ENCODE measurements at places on chromosomes 1 and 21.

- DNase-seq, result no peak
Observed at GRCh38 chr1:111587509-111588174, 31.9 kb upstream of the RAP1A start.

DNA sequence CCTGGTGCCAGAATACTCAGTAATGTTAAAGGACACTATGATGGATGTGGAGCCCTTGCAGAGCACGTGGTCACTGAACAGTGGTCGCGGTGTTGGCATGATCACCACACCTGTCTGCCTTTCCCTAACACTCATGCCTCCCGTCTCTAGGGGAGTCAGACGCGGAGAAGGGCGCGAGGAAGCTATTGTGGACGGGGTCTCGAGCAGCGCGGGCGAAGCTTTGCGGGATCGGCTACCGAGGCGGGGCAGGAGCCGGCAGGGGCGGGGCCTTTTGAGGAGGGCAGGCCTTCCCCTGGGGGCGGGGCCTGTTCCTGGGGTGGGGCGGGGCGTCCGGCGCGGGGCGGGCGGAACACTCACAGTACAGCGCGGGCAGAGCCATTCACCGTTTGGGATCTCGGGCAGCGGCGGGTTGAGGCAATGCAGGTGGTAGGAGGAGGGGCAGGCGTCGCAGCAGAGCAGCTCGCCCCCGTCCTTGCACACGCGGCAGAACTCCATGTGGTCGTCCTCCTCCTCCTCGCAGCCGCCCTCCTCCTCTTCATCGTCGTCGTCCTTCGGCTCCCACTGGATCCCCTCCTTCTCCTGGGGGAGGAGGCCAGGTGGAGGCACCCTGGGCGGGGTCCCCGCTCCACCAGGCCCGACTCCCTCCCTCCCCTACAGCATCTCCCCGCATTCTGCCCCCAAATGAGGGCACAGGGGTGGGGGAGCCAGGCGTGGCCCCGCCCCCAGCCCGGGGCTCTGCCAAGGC lies 31.5 kb downstream of the CHD5 start:
- peak; percentile 64 for DNase-seq

- DNase-seq, result no peak
Observed at GRCh38 chr21:26790296-26790695, 54.9 kb downstream of the ADAMTS1 start.

GRCh38 chr1:72623299-72623708 lies 341.0 kb upstream of the NEGR1 start:
- DNase-seq, result no peak

GRCh38 chr1:6329851-6330250 lies 63.7 kb downstream of the ACOT7 start:
- no peak for DNase-seq

DNA sequence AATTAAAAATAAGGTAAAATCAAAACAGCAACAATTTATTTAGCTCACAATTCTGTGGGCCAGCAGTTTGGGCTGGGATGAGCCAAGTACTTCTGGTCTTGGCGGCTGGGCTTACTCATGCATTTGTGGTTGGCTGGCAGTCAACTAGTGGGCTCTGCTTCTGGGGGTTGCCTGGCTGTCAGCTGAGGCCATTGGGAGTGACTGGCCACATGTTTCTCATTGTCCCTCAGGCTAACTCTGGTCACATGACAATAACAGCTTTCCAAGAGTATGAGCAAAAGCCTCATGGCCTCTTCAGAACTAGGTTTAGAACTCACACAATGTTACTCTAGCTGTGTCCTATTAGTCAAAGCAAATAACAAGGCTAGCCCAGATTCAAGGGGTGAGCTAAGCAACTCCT lies 15.6 kb upstream of the CHIA start:
- DNase-seq, result no peak

DNA sequence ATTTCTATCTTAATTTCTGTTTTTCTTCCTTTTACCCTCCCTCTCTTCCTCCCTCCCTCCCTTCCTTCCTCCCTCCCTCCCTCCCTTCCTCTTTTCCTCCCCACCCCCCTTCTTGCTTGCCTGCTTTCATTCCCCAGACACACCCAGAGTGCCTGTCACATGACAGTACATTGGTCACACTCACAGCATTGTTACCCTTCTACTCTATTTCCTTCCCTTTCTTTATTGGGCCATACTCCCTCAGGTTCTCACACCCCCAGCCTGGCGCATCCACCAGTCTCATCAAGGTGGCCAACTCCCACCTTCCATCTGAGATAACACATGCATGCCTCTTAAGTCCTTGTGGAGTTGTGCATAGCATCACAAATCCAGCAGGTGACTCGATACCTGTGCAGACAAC lies 10.9 kb downstream of the TMPRSS3 start:
- no peak for DNase-seq

DNA sequence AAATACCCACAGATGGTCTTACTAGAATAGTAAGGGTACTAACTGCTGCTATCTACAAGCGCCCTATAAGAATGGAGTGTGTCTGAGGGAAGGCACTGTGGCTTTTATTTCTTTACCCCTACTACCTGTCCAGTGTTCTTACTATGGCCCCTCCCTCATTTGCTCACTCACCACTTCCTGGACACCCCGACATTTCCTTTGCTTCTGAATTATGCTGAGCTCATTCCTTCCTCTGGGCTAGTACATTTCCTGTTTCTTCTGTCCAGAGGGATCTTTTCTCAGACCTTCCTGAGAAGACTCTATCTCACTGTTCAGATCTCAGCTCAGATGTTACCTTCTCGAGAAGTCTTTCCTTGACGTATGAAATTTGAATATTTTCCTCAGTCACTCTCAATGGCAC lies 192.1 kb upstream of the DAB1 start:
- DNase-seq, result no peak

DNA sequence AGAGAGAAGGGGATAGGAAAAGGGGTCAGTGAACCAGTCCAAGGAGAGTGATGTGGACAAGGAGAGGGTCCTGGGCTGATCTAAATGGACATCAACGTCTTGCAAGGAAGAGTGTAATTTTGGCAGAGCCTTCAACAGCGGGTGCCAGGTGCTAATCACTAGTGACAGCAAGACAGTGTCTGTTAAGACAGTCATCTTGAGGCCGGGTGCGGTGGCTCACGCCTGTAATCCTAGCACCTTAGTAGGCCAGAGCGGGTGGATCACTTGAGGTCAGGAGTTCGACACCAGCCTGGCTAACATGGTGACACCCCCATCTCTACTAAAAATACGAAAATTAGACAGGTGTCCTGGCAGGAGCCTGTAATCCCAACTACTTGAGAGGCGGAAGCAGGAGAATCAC lies 12.2 kb upstream of the PADI6 start:
- no peak for DNase-seq

GRCh38 chr1:25519624-25520023 lies 23.8 kb upstream of the LDLRAP1 start:
- DNase-seq, result no peak
